ENCODE measurements at places on chromosomes 5 and 9.

DNA sequence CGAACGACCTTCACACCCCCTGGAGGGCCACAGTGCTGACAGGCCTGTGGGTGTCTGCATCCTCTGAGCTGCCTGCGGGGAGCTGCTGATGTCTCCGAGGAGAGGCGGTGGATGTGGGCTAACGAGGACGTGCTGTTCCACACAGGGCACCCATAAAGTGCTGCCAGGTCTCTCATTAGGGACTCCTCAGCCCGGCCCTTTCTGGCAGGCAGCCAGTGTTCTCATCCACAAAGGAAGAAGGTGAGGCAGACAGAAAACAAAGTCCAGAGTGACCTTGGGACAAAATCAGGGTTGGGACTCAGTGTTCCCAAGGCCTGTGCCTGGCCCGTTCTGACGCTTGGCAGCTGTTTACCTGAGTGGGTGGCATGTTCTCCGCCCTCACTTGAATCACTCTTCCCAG lies 29.3 kb downstream of the CARTPT start:
- DNase-seq: no peak

- DNase-seq: no peak
These were observed 1354.8 kb downstream of the PTPRD start for GRCh38 chr9:9257999-9258498.

GRCh38 chr5:5371957-5372356 lies 50.5 kb upstream of the ICE1 start:
- DNase-seq: no peak

- no peak for DNase-seq
These were observed 526 bp downstream of the CLIC3 start for GRCh38 chr9:136995772-136996311.

GRCh38 chr9:81984928-81985327 lies 3.6 kb upstream of the SPATA31D1 start:
- DNase-seq: no peak

DNA sequence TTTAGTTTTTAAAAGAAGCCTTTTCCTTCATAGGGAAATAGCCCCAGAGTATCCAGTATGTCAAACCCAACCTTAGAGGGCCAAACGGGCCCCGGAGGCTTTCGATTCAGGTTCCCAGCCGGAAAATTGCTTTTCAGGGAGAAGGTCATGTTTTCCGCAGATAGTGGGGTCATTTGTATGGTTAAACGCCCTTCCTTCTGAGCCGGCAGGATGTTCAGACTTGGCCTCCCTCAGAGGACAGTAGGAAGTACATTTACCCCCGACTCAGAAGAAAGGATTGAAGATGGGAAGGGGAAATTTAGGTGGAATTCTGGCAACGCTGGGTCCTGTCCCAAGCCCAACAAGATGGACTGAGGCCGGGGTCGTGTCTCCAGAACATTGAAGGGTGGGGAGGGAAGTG lies 195.2 kb downstream of the AOPEP start:
- no peak for DNase-seq

DNA sequence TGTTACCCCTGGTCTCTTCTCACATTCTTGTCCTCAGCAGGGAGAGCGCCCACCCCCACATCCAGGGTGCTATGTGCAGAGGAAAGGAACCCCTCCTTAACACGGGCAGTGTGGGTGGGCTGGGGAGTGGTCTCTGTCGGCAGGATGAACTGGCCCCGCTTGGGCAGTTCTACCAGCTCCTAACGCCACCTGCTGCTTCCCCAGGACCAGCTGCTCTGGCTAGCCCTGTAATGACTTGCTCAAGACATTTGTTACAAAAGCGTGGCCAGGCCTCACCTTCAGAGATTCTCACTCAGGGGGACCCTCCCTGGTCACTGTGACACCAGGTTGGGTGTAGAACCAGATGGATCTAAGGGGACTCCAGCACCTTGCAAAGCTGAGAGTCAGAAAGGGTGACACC lies 82.4 kb downstream of the HMCN2 start:
- DNase-seq: no peak

GRCh38 chr5:58717303-58718007 lies 134.6 kb downstream of the RAB3C start:
- no peak for DNase-seq

- no peak for DNase-seq
These were observed 76.2 kb downstream of the TSPAN17 start for GRCh38 chr5:176723440-176723839.

- no peak for DNase-seq
These were observed 127.2 kb upstream of the ZNF366 start for GRCh38 chr5:72634444-72634843.

DNA sequence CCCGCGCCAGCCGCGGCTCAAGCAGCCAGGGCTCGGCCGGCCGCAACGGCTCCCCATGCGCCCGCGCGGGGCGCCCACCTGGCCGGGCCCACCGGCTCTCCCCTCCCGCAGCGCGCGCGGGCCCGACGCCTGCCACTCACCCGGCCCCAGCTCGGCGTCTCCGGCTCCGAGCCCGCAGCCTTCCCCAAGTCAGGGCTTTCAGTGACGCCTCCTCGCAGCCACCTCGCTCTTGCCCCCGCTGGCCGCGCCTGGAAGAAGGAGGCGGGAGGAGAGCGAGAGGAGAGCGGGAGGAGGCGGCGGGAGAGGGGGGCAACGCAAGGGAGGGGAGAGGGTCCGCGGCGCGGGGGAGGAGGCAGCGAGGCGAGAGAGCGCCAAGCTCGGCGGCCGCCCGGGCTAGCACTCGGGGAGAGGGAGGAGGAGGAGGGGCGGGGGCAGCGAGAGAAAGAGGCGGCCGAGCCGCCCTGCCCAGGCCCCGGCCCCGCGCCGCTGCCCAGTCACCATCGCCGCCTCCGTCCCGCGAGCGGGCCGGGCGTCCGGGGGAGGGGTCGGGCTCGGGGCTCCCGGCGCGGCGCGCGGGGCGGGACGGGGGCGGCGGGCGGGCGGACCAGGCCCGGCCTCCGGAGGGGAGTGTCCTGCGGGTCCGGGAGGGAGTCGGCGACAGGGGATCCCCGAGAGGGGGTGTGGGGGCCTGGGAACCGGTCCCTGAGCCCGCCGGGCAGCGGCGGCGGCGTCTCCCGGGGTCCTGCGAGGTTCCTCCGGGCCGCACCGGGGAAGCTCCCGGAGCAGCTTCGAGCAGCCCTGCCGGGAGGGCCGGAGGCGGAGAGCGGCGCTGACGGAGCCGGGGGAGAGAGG lies at the start of gene LHFPL2:
Gene LHFPL2, minus strand, starts transcription at position 414 of the 852 bp plus-strand sequence. CDS start 138,559 bp downstream, outside the sequence.
- no peak for DNase-seq

DNA sequence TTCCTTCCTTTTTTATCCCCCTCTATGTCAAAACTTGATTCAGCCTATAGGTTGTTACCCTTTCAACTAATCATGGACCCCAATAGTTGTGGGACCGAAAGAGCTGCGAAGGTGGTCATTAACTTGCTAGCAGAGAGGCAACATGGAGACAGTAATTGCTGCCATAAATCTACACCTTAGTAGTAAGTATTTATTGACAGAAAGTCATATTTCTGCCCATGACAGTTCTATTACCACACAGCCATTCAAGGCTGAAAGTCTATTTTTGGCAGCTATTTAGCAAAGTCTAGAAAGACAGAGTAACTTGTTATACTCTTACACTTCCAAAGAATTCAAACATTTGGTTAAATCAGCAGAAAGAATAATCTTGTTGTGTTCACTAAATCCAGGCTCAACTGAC lies 236.2 kb downstream of the PRELID2 start:
- DNase-seq: no peak

DNA sequence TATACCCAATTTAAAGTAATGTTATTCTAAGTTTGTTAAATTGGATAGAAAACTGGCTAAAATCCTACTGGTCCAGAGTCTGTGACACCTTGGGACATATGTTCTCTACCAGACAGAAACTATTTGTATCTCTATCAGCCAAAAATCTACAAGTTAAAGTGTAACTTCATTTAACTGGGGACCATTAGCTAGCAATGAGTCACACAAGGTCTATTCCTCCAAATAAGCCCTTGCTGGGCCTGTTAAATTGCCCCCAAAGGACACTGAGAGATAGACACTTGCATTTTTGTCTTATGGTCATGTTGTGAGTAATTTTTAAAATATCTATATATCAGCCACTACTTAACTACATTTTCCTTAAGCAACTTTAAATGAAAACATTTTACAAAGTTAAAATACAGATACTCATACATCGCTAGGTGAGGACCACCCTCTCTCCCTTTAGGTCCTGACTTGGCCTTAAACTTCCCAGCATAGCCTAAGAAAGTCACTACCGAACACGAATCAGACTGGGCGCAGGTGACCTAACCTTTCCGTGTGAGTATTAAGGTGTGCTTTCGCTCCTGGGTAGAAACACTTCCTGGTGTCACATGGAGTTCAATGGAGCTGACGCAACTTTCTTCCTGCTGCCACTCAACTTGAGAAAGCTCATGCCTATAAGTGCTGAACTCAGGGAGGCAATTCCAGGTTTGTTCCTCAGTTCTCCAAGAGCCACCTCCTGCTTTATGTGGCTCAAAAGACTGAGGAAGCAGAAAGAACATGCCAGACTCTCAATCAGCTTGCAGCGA lies 249.1 kb downstream of the DIRAS2 start:
- no peak for DNase-seq

- DNase-seq: no peak
These were observed 442.0 kb upstream of the MEF2C start for GRCh38 chr5:89324990-89325389.

- no peak for DNase-seq
These were observed 58.3 kb downstream of the FAM81B start for GRCh38 chr5:95449460-95449859.

GRCh38 chr9:85001925-85002324 lies 332.4 kb downstream of the NTRK2 start:
- DNase-seq: no peak

DNA sequence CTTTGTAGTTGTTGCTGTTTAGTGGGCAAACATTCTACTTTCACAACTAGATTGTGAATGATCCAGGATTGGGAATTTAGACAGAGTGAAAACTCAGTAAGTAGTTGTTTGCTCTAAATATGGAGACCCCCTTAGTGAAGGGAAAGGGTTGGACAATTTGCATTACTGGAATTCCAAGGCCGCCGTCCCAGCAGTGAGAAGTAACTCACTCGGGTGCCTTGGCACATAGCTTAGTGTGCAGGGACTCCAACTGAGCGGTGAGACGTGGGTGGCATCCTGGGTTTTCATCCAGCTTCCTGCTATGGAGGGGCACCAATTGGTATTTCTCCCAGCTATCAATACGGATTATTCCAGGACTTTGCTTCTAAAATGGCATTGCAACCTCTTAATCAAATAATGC lies 69.7 kb upstream of the FCN1 start:
- no peak for DNase-seq

DNA sequence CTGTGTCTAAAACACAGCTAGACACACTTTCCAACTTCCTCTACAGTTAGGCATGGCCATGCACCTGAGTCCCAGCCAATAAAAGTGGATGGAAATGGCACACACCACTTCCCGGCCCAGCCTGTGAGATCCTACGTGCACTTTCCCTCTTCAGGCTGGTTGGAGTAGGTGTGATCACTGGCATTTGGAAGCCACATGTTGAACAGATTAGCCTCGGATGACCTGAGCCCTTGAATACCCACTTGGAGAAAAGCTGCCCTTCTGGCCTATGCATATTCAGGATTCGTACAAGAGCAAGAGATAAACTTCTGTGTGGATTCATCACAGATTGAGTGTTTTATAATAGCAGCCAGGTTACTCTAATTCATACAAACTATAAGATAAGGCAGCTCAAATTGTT lies 359.0 kb upstream of the SLC30A5 start:
- DNase-seq: no peak

DNA sequence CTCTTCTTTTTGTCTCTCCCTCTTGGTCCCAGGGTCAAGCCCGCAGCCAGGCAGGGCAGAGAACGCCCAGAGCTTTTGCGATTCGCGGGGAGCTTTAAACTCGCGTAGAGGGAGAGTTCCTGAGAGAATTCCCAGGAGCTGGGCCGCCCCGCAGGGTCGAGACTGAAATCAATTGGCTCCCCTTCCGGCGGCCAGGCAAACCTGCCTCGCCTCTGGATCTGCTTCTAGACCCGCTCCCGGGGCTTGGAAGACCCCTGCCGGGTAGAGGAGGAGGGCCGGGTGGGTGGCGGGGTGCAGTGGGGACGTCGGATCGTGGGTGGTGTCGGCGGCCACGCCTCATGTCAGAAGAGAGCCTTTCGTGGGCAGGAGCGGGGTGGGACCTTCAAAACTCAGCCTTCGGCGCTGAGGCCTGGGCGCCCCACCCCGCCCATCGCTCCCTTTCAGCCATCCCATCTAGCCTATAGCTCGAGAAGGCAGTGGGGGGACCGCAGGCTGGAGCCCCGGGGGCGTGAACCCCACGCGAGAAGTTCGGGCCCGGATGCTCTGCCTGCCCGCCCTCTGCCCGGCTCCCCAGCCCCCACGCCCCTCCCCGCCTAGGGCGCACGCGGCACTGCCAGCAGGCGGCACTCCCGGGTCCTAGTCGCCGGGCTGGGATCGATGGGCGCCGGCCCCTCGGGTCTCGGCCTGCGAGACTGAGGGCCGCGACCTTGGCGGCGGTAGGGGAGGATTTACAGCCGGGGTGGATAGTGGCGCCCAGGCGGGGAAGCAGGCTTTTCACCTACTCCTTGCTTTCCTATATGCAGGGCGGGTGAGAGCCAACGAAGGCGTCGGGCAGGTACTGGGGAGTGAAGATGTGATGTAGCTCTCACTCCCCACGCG lies 6.1 kb downstream of the PRDM6 start:
- DNase-seq: no peak

DNA sequence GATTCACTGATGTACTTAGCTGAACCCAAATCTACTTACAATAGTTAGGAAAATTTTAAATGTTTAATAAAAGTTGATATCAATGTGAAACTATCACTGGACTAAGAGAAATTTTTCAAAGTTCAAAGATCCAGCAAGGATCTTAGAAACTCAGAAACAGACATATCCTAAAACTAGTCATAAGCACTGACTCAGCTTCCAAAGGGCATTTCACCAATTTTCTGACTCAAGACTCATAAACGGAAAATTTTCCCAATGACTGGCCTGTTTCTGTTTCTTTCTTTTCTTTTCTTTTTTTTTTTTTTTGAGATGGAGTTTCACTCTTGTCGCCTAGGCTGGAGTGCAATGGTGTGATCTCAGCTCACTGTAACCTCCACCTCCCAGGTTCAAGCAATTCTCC lies 66.6 kb downstream of the CDC14B start:
- DNase-seq: no peak

DNA sequence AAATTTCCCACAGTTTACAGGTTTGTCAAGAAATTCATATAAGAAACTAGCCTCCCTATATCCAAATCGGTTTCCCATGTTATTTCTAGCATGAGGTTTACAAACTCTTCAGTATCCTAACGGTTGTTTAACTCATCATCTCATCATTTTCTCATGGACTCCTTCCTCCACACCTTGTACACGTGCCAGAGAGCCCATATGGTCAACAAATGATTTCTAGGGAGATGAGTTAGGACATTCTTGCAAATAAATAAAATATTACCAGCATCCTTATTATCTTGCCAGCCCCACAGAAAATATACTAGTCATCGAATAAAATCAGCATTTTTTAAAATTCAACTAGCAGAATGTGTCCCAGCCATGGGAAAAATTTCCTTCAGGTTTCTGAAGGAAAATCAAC lies 285.2 kb downstream of the EBF1 start:
- no peak for DNase-seq
